Small intestine (tissue), 16 donors: ENCODE measurements at places on chromosomes 2 and 18. TPM values are rescaled to one million over a fixed set of nuclear protein-coding genes. Genes with fewer than 3 reads are reported as not detected.
A peak's percentile ranks its signal among the peaks of the same experiment; 100 is the strongest.

GRCh38 chr18:56962322-56962721 is 184.6 kb upstream of the BOD1L2 start:
- H3K27ac ChIP-seq: no peak overlapping the region
- no peaks in the 10 kb centered on the region for H3K27me3 ChIP-seq
- H3K4me3 ChIP-seq: no peak overlapping the region

DNA sequence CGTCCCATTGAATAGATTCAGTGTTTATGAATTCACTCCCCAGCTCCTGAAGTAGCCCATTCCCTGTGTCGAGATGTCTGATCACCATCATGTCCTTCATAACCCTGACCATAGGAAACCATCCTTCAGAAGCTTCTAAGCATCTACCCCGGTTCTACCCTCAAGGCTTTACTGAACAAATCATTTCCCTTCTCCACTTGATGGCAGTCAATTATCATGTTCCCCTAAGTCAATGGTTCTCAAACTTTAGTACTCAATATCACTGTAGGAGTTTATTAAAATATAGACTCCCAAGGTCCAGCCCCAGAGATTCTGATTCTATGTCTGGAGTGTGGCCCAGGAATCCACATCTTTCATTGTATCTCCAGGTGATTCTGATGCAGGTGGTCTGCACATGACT is 228.4 kb upstream of the SP5 start:
- no peaks in the 10 kb centered on the region for H3K27me3 ChIP-seq
- H3K36me3 ChIP-seq: no peaks in the 10 kb centered on the region
- peaks cover 14% of the 10 kb centered on the region for H3K4me1 ChIP-seq
- DNase-seq: no peak

The EFHD1 gene
- polyA plus RNA-seq: 1.8 TPM

The RALBP1 gene
- 19.7 TPM for polyA plus RNA-seq

GRCh38 chr2:223587301-223587700 is 14.9 kb downstream of the SCG2 start:
- H3K27ac ChIP-seq: no peak overlapping the region
- no peaks in the 10 kb centered on the region for H3K4me1 ChIP-seq
- H3K36me3 ChIP-seq: no peaks in the 10 kb centered on the region
- no peak for DNase-seq
- H3K27me3 ChIP-seq: no peaks in the 10 kb centered on the region
- H3K4me3 ChIP-seq: no peak overlapping the region

GRCh38 chr2:207153266-207153975 is 12.3 kb downstream of the KLF7 start:
- H3K27ac ChIP-seq: no peak overlapping the region
- H3K36me3 ChIP-seq: peaks cover 4% of the 10 kb centered on the region
- H3K27me3 ChIP-seq: no peaks in the 10 kb centered on the region
- no peak for DNase-seq
- H3K4me3 ChIP-seq: no peak overlapping the region

The GPBAR1 gene
- 3.9 TPM for polyA plus RNA-seq

- H3K4me3 ChIP-seq: no peak overlapping the region
- H3K4me1 ChIP-seq: peaks cover 6% of the 10 kb centered on the region
- H3K36me3 ChIP-seq: no peaks in the 10 kb centered on the region
- no peaks in the 10 kb centered on the region for H3K27me3 ChIP-seq
These were observed 162.3 kb downstream of the TGIF1 start for GRCh38 chr18:3612315-3612714.

GRCh38 chr2:26526105-26526504 is 48.2 kb upstream of the OTOF start:
- H3K27ac ChIP-seq: no peak overlapping the region
- no peaks in the 10 kb centered on the region for H3K36me3 ChIP-seq
- no peak overlapping the region for H3K4me3 ChIP-seq
- no peaks in the 10 kb centered on the region for H3K27me3 ChIP-seq

- H3K27ac ChIP-seq: no peak overlapping the region
- DNase-seq: no peak
- no peaks in the 10 kb centered on the region for H3K4me1 ChIP-seq
- no peaks in the 10 kb centered on the region for H3K36me3 ChIP-seq
- no peaks in the 10 kb centered on the region for H3K27me3 ChIP-seq
- H3K4me3 ChIP-seq: no peak overlapping the region
These were observed 1150.9 kb downstream of the RPIA start for GRCh38 chr2:89842180-89842908.

- peak; percentile 13 for DNase-seq
- no peak overlapping the region for H3K4me3 ChIP-seq
- peaks cover 2% of the 10 kb centered on the region for H3K4me1 ChIP-seq
- no peaks in the 10 kb centered on the region for H3K36me3 ChIP-seq
- H3K27me3 ChIP-seq: no peaks in the 10 kb centered on the region
These were observed 42.3 kb downstream of the KCTD1 start for GRCh38 chr18:26506012-26506411.

DNA sequence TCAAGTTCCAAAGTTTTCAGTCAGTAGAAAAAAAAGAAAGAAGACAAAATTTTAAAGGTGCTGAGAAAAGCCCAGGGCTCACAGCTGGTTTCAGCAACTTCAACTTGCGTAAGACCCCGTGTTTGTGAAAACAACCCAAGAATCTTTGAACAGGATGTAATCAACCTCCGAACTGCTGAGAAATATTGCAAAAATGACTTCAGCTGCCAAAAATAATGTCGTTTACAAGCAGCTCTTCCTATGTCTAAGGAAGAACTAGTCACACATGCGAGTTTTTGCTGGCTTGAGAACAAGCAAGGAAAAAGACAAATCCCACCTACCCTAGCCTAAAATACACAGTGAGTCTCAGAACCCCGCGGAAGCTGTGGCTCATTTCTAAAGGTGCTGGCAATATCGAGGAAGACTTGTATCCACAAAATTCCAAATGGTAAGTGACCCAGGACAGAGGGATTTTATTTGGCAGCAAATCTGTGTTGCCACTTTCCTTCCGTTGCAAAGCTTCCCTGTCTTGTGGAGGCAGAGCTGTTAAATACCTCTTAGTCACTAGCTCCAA is 59.8 kb upstream of the SLC8A1 start:
- peak; percentile 2 for DNase-seq
- no peak overlapping the region for H3K27ac ChIP-seq
- no peaks in the 10 kb centered on the region for H3K27me3 ChIP-seq

DNA sequence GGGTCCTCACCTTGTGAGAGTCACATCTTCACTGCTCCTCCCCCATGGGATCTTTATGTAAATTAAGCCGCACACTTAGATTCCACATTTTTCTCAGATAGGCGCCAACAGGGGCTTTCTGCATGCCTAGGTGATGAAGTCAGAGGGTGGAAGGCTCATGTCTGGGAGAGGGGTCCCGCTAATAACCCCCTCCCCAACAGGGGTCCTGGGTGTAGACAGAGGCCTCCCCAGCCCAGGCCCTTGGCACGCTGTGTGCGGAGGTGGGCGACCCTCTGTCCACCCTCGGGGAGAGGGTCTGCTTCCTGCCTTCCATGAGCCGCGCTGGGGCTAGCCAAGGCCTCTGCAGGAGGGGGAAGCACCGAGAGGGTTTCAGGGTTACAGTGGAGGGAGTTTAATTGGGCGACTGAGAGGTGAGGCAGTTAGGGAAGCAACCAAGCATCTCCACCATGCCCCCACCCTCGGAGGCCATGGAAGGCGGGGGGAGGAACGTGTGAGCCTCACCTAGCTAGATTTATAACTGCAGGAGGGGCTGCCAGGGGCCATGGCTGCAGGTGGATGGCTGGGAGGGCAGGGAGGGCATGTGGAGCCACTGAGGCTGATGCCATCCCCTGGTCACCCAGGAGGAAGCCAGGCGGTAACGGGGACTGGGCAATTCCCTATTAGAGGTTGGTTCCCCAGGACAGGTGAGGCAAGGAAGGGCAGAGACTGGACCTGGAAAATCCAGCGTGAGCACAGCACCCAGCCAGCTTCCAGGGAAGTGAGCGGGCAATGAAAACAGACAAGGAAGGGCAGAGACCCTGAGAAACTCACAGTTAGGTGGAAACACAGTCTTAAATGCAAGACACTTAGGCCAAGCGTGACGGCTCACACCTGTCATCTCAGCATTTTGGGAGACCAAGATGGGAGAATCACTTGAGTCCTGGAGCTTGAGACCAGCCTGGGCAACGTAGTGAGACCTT is 7.7 kb upstream of the PXDN start:
- no peak overlapping the region for H3K4me3 ChIP-seq
- H3K27me3 ChIP-seq: no peaks in the 10 kb centered on the region
- DNase-seq: no peak
- no peaks in the 10 kb centered on the region for H3K4me1 ChIP-seq
- no peak overlapping the region for H3K27ac ChIP-seq
